ENCODE measurements at places on chromosomes 12 and 14.

GRCh38 chr12:108568338-108569154 is 6.2 kb downstream of the ISCU start:
- DNase-seq: no peak

- no peak for DNase-seq
Measured at GRCh38 chr12:115756271-115756670, 521.2 kb downstream of the MED13L start.

GRCh38 chr12:111467092-111467856 is 61.6 kb downstream of the SH2B3 start:
- DNase-seq: no peak

- no peak for DNase-seq
Measured at GRCh38 chr14:60964904-60965303, 16.0 kb downstream of the TRMT5 start.

DNA sequence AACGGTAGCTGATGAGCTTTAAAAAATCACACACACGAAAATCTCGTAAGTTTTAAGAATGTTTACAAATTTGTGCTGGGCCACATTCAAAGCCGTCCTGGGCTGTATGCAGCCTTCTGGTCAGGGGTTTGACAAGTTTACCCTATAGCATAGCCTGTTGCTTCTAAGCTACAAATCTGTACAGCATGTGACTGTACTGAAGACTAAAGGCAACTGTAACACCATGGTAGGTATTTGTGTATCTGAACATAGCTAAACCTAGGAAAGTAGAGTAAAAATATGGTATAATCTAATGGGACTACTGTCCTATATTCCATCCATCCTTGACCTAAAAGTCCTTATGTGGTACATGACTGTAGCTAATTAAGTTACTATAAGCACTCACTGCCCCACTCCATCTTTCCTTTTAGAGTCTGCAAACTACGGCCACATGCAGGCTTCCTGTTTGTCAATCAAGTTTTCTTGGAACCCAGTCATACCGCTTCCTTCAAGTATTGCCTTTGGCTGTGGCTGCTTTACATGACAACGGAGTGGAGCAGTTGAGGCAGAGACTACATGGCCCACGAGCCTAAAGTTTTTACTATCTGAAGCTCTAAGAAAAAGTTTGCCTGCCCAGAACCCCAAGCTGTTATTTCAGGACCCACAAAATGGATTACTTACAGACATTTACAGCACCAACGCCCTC is 18.5 kb downstream of the KRT7 start:
- no peak for DNase-seq

- DNase-seq: no peak
Measured at GRCh38 chr14:96623676-96624484, 121.7 kb downstream of the PAPOLA start.

DNA sequence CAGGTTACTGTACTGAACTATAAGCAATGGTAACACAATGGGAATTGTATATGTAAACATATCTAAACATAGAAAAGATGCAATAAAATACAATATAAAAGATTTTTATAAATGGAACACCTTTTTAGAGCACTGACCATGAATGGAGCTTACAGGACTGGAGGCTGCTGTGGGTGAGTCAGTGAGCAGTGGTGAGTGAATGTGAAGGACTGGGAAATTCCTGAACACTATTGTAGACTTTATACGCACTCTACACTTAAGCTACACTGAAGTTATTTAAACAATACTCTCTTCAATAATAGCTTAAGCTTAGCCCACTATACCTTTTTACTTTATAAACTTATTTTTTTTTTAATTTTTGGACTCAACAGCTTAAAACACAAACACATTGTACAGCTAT is 313.5 kb downstream of the KCNC2 start:
- DNase-seq: no peak

GRCh38 chr12:23893611-23894010 is 55.9 kb downstream of the SOX5 start:
- no peak for DNase-seq

DNA sequence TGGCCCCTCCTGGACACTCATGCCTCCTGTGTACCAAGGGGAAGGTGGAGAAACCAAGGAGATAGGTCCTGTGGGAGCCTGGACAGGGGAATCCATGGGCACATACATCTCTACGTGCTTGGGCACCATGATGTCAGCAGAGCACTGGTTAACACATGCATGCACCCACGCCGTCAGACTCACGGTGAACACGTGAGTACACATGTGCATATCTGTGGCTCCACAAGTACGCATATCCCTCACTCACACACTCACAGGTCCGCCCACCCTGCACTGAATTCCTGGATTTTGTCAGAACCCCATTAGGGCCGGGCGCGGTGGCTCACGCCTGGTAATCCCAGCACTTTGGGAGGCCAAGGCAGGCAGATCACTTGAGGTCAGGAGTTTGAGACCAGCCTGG is 29.1 kb upstream of the COX6A1 start:
- DNase-seq: no peak

DNA sequence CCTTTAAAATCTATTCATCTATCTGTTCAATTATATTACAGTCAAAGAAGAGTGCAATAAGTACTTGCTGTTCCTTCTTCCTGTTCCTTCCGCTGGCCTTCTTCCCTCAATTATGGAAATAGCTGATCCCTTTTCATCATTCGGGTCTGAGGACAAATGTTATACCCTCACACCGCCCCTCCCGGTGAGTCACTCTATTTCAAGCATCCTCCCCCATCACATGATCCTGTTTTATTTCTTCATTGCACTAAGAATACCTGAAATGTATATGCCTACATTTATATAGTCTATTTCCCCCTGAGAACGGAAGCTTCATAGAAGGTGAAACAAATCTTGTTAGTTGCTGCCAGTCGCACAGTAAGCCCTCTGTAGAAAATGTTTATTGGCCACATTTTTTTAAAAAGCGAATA is 2.5 kb downstream of the SLC38A1 start:
- peak; percentile 25 for DNase-seq

- no peak for DNase-seq
Measured at GRCh38 chr12:106308121-106308520, 5.6 kb downstream of the TCP11L2 start.

- no peak for DNase-seq
Measured at GRCh38 chr14:50037852-50038251, 78.5 kb downstream of the VCPKMT start.

DNA sequence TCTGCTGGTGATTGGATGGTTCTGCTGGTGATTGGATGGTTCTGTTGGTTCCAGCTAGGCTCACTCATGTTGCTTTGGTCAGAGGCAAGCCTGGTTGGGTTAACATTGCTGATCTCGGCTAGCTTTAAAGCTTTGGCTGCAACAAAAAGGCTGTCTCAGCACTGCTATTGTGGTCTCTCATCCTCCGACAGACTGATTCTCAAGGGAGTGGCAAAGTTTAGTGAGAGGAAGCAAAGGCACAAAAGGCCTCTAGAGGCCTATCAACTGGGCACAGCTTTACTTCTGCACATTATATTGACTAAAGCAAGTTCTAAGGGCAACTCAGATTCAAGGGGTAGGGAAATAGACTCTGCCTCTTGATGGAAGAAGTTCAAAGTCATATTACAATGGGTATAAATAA is 84.7 kb upstream of the LGR5 start:
- no peak for DNase-seq

DNA sequence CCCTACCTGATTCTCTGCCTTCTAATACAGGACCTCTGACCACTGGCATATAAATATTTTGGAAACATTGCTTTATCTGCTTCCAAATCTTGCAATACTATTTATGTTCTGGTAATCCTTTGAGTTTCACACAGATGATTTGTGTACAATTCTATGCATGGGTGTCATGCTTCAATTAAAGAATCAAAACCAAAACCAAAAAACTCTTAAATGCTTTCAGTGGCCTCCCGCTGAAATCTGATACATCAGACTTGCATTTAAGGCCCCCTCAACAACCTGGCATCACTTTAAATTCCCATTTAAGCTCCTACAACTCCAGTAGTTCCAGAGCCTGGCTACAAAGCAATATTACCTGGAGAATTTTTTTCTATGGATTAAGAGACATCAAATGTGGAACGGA is 221.7 kb upstream of the NAV3 start:
- no peak for DNase-seq

DNA sequence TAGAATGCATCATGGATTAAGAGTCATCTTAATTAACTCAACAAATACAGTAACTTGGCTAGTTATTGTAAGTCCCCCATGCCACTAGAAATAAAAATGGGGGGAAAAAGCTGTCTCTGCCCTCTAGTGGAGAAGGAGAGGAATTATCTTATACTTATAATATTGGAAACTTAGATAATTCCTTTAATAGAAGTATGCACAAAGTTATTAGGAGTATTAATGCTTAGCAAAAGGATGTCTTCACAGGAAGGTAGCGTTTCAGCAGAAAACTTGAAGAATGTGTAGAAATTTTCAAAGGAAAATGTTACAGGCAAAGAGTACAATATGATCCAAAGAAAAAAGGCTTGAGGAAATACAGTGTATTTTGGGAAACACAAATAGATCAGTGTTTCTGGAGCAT is 19.8 kb downstream of the OR5AU1 start:
- DNase-seq: no peak

GRCh38 chr12:45425426-45425825 is 209.5 kb downstream of the ANO6 start:
- no peak for DNase-seq

GRCh38 chr12:6033546-6033945 is 88.5 kb upstream of the ANO2 start:
- no peak for DNase-seq

DNA sequence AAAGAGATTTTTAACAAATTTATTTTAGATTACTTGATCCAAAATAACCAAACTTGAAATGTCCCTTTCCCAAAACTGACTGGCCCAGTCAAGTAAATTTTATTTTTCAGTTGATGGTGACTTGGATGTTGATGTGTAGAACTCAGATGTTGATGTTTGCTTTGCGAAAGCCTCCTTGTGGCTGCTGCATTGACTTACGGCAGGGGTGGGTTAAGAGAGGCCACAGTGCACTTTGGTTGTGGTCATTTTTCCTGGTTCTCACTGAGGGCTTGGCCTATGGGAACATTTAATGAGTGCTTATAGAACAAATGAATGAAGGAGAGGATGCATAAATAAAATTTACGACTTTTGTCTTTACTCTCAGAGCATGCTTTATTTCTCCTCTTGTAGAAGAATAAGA is 52.6 kb downstream of the SLCO1B3 start:
- no peak for DNase-seq

GRCh38 chr12:13128291-13128965 is 25.0 kb upstream of the GSG1 start:
- DNase-seq: no peak

- DNase-seq: no peak
Measured at GRCh38 chr12:28212182-28212581, 21.9 kb downstream of the CCDC91 start.

GRCh38 chr12:15928346-15928745 is 17.2 kb downstream of the DERA start:
- DNase-seq: no peak

GRCh38 chr14:96047101-96047500 is 7.9 kb downstream of the C14orf132 start:
- no peak for DNase-seq

GRCh38 chr14:23151342-23151741 is 32.1 kb downstream of the SLC7A8 start:
- DNase-seq: no peak

- DNase-seq: no peak
Measured at GRCh38 chr12:39199351-39199750, 243.6 kb downstream of the KIF21A start.

DNA sequence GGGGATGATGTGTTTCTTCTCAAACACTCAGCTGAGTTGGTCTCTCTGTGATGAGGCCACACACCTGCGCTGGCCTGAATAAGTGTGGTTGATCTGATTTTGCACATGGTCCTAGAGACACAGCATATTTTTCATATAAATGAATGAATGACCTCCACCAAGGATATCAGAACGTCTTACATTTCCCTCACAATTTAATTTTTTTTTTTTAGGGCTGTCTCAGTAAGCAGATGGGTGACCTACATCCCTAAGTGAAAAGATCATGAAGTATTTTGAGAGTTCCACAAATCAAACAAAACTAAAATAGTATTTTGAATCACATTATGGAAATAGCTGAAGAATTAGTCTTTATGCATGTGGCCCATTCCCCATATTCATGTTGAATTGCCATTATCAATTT is 333.7 kb upstream of the TMTC1 start:
- no peak for DNase-seq

GRCh38 chr12:49368240-49368600 is 958 bp downstream of the SPATS2 start:
- no peak for DNase-seq

- no peak for DNase-seq
Measured at GRCh38 chr12:72323881-72324280, 51.7 kb downstream of the TRHDE start.

GRCh38 chr14:20400965-20401593 is 12.2 kb downstream of the TEP1 start:
- no peak for DNase-seq

GRCh38 chr12:93772003-93772700 is 95.0 kb downstream of the CRADD start:
- DNase-seq: no peak

- DNase-seq: no peak
Measured at GRCh38 chr14:81589381-81590065, 55.9 kb upstream of the SEL1L start.

- no peak for DNase-seq
Measured at GRCh38 chr12:67220065-67220464, 49.1 kb upstream of the CAND1 start.

DNA sequence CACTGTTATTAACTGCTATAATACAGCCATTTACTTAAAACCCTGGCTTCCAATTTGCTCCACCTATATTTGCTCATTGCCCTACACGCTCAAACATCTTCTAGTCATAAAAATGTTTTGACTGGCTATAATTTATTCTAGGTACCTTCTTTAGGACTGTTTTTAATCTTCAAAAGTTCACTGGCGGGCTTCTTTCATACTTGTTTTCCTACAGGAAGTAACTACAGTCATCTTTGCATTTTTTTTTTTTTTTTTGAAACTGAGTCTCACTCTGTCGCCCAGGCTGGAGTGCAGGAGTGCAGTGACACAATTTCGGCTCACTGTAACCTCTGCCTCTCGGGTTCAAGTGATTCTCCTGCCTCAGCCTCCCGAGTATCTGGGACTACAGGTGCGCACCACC is 32.5 kb downstream of the MPHOSPH9 start:
- DNase-seq: no peak

DNA sequence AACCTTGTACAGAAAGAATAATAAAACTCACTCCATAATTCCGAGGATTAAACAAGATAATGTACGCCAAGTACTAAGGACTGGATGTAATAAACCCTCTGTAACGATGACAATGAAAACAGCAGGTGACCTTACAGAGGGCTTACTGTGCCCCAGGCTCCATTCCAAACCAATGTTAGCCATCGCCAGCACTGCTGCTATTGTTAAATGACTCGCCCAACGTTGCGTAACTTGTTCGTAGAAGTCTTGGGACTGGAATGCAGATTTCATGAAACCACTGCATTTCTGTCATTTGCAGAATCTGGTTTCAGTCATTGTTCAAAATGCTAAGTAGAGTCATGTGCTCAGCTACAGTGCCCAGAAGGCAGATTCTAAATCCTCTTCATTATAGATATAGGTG is 728 bp upstream of the STON2 start:
- no peak for DNase-seq
